Cardiac septum (tissue), 1 donor: ENCODE measurements at places on chromosomes 16 and 17.

DNA sequence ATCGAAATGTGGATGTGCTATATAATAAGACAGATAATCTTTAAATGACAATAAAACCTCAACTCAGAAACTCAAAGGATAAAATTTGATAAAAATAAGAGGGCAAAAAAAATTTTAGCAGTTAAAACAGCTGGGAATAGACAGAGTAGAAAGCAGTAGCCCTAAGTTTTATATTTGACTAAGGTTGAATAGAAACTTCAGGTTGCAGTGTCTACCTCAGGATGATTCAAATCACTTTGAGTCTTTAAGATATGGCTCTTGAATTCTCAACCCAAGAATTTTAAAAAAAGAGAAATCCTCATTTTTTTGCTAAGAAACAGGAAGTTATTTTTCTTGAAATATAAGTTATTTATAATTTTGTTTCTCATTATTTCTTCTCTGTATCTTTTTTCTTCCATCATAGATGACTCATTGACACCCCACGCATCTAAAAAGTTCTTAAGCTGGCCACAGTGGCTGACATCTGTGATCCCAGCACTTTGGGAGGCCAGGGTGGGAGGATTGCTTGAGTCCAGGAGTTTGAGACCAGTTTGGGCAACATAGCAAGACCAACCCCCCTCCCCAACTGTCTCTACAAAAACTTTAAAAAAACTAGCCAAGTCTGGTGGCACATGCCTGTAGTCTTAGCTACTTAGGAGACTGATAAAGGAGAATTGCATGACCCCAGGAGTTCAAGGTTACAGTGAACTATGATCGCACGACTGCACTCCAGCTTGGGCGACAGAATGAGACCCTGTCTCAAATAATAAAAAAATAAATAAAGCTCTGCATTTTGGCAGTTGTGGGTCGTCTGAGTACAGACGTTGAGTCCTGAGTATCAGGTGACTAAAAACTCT, 23.9 kb downstream of the NFAT5 start:
- no peak for DNase-seq

DNA sequence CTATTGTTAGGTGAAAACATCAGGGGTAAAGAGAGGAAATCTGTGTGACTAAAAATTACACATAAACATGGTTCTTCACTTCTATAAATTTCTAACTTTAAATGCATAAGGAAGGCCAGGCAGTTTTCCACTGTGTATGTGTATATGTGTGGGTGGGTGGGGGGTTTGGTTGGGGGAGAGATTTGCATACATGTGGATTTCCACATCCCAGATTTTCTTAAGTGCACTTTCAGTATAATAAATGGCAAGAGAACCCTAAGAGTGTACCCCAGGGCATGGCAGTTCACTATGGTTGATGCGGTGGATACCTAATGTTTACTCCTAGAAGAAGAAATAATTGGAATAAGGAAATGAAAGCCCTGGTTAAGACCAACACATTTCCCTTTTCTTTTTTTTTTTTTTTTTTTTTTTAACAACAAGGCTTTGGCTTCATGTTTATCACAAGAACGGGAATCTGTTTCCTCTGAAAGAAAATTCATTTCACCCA, 451.8 kb upstream of the CCL2 start:
- no peak for DNase-seq

GRCh38 chr16:4682616-4683254, 10.6 kb upstream of the NUDT16L1 start:
- DNase-seq, result no peak

- no peak for DNase-seq
These were observed 489.9 kb upstream of the CDH5 start for GRCh38 chr16:65876624-65877023.

- DNase-seq, result no peak
These were observed 21.4 kb upstream of the NOL11 start for GRCh38 chr17:67696347-67696746.

- DNase-seq, result no peak
These were observed 68.3 kb downstream of the SNX11 start for GRCh38 chr17:48175692-48176470.
